ENCODE measurements at places on chromosomes 11 and 22.

- no peak for DNase-seq
Observed at GRCh38 chr22:42160251-42160650, 29.6 kb upstream of the CYP2D6 start.

GRCh38 chr11:11400635-11401232 is 47.7 kb upstream of the CSNK2A3 start:
- DNase-seq = no peak

- DNase-seq = no peak
Observed at GRCh38 chr11:77592727-77593126, 3.0 kb downstream of the AQP11 start.

DNA sequence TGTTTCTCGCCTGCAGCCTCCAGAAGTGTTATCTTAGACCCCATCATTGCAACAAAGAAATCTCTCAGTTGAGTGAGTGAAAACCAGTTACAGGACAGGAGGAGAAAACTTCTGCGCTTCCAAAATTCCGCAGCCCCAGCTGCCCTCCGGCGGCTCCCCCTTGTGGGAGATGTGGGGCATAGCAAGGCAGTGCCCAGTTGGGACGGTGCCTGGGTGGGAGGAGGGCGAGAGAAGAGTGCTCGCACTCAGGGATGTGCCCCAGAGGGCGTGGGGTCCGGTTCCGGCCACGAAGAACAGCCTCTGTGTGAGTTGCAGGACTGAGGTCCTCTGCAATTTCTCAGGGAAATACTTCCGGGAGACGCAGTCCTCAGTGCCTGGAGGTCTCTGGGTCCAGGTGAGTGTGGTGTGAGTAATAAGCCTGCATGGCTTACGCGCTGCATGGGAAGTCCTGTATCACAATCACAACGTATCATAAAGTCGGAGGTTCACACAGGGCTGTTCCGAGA is 87.0 kb upstream of the BLID start:
- no peak for DNase-seq

GRCh38 chr11:27361649-27362431 is 1.2 kb downstream of the CCDC34 start:
- DNase-seq = no peak

- no peak for DNase-seq
Observed at GRCh38 chr22:39734866-39735265, 158.7 kb downstream of the ENTHD1 start.

- no peak for DNase-seq
Observed at GRCh38 chr11:131609337-131609736, 238.9 kb downstream of the NTM start.

GRCh38 chr11:36240801-36241200 is 48.4 kb downstream of the COMMD9 start:
- DNase-seq = no peak

GRCh38 chr11:124748481-124749343 is 3.3 kb downstream of the VSIG2 start:
- DNase-seq = no peak

GRCh38 chr11:83364500-83365045 is 78.4 kb upstream of the CCDC90B start:
- DNase-seq = no peak

DNA sequence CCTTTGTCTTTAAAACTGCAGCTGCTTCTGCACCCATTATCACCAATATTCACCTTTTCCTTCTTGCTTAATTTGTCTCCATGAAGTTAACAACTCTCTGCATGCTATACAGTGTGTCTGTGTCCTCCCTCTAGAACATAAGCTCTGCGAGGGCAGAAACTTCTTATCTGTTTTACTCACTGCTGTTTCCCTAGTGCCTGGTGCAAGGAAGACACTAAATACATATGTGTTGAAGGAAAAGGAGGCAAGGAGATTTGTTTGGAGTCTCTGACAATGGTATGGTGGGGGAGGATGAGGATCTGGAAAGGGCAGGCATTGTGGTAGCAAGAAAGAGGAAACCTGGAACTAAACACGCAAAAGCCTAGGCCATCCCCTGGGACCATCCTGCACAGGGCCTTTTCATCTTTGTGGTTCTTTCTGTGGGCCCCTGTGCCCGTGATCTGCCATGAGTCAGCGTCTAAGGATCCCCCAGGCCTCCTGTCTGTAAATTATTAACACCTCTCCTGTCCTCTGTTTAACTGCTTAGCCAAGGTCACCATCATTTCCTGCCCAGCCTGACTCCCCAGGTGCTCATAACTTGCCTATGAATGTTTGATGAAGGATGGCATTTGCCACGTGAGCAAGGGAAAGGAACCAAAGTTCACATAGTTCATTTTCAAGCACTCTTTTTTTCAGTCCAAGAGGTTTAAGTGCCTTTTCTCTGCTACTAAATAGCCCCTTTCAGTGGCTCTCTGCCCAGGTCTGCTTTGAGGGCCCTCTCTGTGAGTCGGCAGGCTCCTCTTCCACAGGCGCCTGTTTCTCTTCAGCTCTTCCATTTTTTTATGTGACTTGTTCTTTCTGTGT is 131.1 kb downstream of the RASSF10 start:
- no peak for DNase-seq

DNA sequence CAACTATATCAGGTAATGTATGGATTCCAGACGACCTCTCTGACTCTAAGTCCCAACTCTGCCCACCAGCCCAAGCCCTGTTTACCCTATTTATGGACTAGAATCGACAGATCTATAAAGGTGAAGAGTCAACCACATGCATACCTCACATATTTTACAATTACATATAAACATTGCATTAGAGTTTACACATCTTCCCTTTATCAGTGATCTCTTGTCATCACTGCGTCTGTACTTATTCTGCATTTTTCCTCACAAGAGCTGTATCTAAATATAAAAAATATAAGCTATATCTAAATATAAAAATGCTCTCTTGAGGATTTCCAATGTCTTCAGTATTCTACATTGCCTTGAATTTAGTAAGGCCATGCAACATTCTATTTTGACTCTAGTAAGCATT is 8.5 kb downstream of the FIBIN start:
- no peak for DNase-seq

DNA sequence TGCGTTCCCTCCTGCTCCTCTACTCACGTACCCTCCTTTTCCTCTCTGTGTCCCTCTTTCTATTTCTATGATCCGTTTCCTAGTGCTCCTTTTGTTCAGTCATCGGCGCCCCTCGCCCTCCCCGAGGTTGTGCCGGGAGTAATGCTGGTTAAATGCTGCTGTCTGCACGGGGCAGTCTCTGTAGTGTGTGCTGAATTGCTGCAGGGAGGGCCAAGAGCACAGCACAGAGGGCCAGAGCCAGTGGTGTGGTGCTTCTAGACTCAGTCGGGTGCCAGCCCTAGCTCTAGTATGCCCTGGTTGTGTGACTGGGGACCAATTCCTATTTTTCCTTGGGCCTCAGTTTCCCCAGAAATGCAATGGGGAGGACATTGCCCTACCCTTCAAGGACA is 98.3 kb downstream of the PKNOX2 start:
- DNase-seq = no peak

DNA sequence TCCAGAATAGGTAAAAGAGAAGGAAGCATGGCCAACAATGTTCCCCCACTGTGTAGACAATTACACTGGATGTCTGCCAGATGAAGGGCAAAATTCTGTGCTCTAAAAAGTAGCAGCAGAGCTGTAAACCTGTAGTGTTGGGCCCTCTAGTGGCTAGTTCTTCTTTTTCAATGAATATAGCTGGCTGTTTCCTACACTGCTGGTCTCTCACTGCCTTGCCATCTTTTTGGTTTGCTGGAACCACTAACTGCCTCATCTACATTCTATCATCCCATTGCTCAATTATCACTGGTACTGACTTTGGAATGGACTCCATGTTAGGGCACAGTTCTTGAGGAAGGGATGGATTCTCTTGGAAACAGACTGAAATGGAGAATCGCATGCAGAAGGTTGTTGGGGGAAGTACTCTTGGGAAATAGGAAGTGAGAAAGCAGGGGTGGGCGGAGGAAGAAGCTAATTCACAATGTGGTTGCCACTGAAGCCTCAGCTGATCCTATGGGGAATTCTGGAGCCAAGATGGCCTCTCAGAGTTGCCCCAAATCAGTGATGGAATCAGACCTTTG is 17.9 kb downstream of the KCNE3 start:
- peak; percentile 42 for DNase-seq

- no peak for DNase-seq
Observed at GRCh38 chr11:112511271-112511670, 250.6 kb upstream of the PLET1 start.

DNA sequence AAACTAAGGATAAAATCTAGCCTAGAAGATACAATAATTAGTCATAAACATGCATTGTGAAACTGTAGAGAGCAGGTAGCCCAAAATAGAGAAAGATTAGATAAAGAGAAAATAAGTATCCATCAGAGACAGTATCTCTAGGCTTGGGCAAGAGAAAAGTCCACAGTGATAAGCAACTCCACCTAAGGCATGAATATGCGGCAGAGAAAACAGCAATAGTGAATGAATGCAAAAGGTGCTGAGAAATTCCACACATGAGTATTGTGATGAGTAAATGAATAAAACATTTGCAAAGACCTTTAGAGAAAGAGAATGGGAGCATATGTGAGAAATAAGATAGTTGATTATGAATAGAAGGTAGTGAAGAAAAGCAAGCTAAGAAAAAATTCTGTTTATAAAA is 8.7 kb downstream of the MS4A2 start:
- no peak for DNase-seq

- peak; percentile 8 for DNase-seq
Observed at GRCh38 chr11:59158206-59159068, 13.5 kb upstream of the DTX4 start.

DNA sequence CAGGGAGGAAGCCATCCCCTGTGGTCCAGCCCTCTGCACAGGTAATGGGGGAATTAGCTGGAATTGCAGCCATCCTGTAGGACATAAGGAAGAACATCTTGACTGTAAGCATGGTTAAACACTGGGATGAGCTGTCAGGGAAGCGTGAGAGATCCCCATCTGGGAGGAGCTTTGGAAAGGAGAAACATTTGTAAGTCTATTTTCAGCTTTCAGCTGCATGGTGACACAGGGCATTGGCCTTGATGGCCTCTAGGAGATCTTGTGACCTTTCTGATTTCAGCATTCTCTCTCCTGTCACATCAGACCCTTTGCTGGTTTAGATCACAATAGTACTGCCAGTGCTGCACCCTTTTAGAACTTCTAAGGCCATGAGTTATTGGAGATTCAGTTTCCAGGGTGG is 47.1 kb downstream of the BCR start:
- DNase-seq = no peak

GRCh38 chr11:76634886-76635285 is 35.7 kb downstream of the LRRC32 start:
- DNase-seq = no peak

DNA sequence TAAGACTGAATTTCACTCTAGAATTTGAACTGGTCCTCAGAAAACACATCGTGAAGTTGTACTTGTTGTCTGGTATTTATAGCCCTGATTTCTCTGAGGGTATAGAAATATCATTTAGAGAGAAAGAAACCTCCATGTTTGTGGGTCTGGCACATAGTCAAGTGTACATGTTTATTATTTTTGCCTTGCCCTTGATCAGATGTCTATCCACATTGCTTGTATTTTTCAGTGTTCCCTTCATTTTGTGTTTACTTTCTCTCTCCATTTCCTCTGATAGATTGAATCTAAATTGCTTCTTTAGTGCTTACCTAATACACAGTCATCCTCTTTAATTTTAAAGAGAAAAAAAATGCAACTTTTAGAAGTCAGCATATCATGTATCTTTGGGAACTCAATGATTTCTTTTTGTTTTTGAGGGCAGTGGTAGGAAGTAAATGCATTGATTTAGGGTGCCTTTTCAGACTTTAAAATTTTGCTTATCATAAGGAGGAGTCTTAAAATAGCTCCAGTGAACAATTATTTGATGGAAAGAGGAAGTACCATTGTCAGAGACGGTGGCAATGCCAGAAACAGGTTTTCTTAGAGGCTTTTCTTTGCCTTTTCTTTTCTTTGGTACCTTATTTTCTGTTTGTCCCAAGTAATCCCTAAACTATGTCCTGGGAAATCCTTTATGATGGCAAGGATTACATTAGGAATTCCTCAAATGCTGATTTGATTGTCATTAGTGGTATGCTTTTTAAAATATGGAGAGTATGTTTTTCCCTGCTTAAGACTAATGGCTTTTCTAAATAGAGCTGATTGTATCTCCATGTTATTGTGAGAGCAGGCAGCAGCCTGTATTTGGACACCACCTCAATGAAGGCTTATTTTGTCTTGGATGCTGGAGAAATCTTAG is 29.8 kb upstream of the TECTA start:
- no peak for DNase-seq

- no peak for DNase-seq
Observed at GRCh38 chr11:116044941-116045340, 540.7 kb upstream of the CADM1 start.

- DNase-seq = no peak
Observed at GRCh38 chr11:73274722-73275380, 2.7 kb downstream of the P2RY6 start.

GRCh38 chr22:44944883-44945601 is 64.8 kb downstream of the PHF21B start:
- no peak for DNase-seq

GRCh38 chr11:40183073-40184064 is 1276.1 kb downstream of the LRRC4C start:
- DNase-seq = no peak

- DNase-seq = no peak
Observed at GRCh38 chr11:26287067-26287518, 44.8 kb upstream of the ANO3 start.

- no peak for DNase-seq
Observed at GRCh38 chr22:46587492-46588278, 32.5 kb upstream of the GRAMD4 start.

GRCh38 chr11:80822308-80822707 is 1381.5 kb upstream of the TENM4 start:
- DNase-seq = no peak

DNA sequence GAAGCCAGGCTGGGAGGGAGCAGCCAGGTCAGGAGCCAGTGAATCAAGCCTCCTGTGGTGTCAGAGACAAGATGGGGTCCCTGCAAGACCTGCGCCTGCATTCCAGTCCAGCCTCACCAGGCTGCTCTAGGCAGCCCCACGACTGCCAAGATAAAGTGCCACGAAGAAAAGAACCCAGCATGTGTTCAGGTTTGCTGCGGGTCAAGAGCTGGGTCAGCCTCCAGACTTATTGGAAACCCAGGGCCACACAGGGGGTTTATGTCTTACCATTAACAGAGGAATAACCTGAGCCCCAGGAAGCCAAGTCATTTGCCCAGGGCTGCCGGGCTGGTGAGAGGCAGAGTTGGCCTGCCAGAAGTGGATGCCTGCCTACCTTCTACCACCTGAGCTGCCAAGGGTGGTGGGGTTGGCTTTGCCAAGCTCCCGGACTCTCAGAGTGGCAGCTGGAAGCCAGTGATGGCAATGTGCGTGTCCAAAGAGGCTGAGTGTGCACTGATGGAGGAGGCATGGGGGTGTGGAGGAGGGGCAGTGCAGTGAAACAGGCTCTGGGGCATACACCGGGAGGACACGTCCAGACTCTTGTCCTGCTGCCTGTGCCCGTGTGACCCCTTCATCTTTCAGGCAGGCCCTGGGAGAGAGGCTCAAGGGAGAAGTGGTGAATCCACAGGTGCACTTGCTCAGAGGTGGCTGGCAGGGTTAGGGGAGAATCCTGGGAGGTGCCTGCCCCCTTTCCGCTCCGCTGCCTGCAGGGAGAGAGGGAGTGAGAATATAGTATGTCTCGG is 1.7 kb downstream of the RASD2 start:
- no peak for DNase-seq
